ENCODE measurements at places on chromosomes 2 and 18. TPM values are rescaled to one million over a fixed set of nuclear protein-coding genes. Genes with fewer than 3 reads are reported as not detected.

The COMMD1 gene
- 30.9 TPM for total RNA-seq

The HOXD12 gene
- total RNA-seq = not detected

The BAZ2B gene
- total RNA-seq = 108 TPM

The LAMA3 gene
- 13.4 TPM for total RNA-seq

The MATN3 gene
- total RNA-seq = 0.52 TPM

The CTLA4 gene
- total RNA-seq = 6.2 TPM

The C2orf15 gene
- total RNA-seq = 0.11 TPM

The GPR35 gene
- total RNA-seq = 0.17 TPM

The ALPI gene
- total RNA-seq = not detected

The NLRC4 gene
- total RNA-seq = not detected

The ZEB2 gene
- 0.26 TPM for total RNA-seq

The INO80B gene
- total RNA-seq = 8.0 TPM

The TBC1D8 gene
- total RNA-seq = 89.3 TPM

The SLC40A1 gene
- 153 TPM for total RNA-seq

The FOXD4L1 gene
- total RNA-seq = not detected

The TUBA4A gene
- 11.3 TPM for total RNA-seq

The QPCT gene
- 0.43 TPM for total RNA-seq

The CAPN14 gene
- 0.09 TPM for total RNA-seq

The GPBAR1 gene
- total RNA-seq = not detected

The SLC38A11 gene
- total RNA-seq = not detected

The HYCC2 gene
- total RNA-seq = 9.9 TPM

The MGAT4A gene
- 6.8 TPM for total RNA-seq

The CTAGE1 gene
- not detected for total RNA-seq

The COL3A1 gene
- 6.9 TPM for total RNA-seq

The SUCLG1 gene
- total RNA-seq = 50.0 TPM
